ENCODE measurements at places on chromosomes 4 and X. TPM values are rescaled to one million over a fixed set of nuclear protein-coding genes. Genes with fewer than 3 reads are reported as not detected.

GRCh38 chr4:121873604-121874003 lies 3.3 kb upstream of the BBS7 start:
- no peak overlapping the region for H3K4me3 ChIP-seq
- peaks cover 18% of the 10 kb centered on the region for H3K4me1 ChIP-seq
- no peak for DNase-seq
- H3K36me3 ChIP-seq, result no peaks in the 10 kb centered on the region
- peaks cover 8% of the 10 kb centered on the region for H3K27me3 ChIP-seq

MAGEA6 gene
- total RNA-seq, result not detected

HAND2 gene
- total RNA-seq, result not detected

DNA sequence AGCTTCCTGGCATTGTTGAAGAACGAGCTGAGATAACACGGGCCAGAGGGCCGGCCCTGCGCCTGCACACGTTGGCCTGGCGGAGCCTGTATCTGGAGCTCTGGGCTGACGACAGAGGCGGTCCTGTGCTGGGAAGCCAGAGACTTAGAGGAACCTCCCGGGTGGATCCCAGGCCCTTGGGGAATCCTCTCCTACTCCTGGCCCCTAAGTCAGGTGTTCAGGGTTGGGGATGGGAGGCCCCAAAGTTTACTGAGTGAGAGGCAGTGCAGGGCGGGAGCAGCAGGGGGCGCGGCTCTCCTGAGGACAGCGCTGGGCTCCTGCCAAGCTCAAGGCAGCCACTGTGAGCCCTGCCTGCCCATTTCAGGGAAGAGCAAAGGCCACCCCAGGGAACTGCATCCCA lies 2.5 kb upstream of the HTRA3 start:
- H3K27me3 ChIP-seq, result peaks cover 3% of the 10 kb centered on the region
- H3K36me3 ChIP-seq, result no peaks in the 10 kb centered on the region
- DNase-seq, result no peak
- no peak overlapping the region for H3K4me3 ChIP-seq
- no peaks in the 10 kb centered on the region for H3K4me1 ChIP-seq

- no peak overlapping the region for H3K4me3 ChIP-seq
- H3K27ac ChIP-seq, result no peak overlapping the region
- H3K36me3 ChIP-seq, result no peaks in the 10 kb centered on the region
- H3K4me1 ChIP-seq, result peaks cover 14% of the 10 kb centered on the region
Measured at GRCh38 chr4:77193046-77193445, 36.0 kb downstream of the CCNG2 start.

GRCh38 chr4:80187677-80188076 lies 9.6 kb upstream of the PRDM8 start:
- no peak overlapping the region for H3K4me3 ChIP-seq
- no peaks in the 10 kb centered on the region for H3K27me3 ChIP-seq
- H3K36me3 ChIP-seq, result no peaks in the 10 kb centered on the region
- H3K4me1 ChIP-seq, result peaks cover 28% of the 10 kb centered on the region

DNA sequence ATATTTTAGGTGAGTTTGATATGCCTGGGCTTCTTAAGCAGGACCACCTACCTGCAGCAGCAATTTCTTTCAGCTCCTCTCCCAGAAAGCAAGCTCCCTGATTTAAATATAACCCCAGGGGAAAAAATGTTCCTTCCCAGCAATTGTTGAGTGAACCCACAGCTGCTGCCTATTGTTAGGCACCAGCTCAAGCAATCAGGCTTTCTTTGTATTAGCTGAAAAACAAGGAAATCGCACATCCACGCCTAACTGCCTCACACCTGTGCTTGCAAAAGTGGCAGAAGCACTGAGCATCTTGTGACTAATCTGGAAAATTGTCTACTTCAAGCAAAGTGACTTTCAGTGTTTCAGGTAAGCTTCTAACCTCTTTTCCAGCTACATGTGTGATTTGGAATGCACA lies 432.2 kb downstream of the SMARCA1 start:
- no peak for DNase-seq
- H3K27ac ChIP-seq, result no peak overlapping the region
- no peaks in the 10 kb centered on the region for H3K4me1 ChIP-seq
- no peaks in the 10 kb centered on the region for H3K36me3 ChIP-seq
- H3K27me3 ChIP-seq, result no peaks in the 10 kb centered on the region

MAB21L2 gene
- total RNA-seq, result not detected

DMRTC1 gene
- total RNA-seq, result 0.36 TPM

DNA sequence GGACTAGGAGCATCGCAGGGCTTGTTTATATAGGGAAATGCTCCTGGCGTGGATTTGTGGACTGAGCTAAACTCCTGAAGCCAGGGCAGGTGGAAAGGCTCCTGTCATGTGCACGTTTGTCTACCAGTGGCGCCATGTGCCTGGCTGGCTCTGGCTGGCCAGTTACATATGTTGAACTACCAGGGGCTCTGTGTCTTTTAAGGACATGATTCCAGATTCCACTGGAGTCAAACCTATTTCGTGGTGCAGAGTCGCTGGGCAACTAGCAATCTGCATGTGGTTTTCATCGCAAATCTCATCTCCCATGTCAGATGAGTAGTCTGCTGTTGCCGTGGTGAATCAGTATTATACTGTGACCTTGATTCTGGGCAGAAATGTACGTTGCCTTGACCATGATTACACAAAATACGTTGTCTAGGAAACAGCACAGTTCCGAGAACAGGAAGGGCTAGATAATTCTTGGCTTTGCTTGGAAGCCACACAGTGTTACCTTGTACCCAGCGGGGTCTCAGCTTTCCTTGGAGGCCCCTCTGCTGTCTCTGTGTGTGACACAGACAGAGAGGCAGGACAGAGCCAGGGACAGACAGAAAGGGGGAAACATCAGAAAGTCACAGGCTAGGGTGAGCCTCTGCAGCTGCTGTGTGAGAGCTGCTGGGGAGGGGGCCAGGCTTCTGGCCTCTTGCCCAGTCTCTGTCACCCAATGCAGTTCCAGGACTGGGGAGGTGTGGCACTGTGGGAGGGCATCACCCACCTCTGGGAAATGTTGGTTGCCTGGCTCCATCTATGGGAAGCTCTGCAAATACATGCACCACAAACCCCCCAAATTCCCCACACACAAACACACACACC lies 19.2 kb downstream of the PNMA6E start:
- no peak overlapping the region for H3K27ac ChIP-seq
- peak; percentile 19 for DNase-seq
- H3K27me3 ChIP-seq, result no peaks in the 10 kb centered on the region
- no peaks in the 10 kb centered on the region for H3K4me1 ChIP-seq

NAT8L gene
- total RNA-seq, result not detected

CYBB gene
- 8.1 TPM for total RNA-seq

- H3K4me1 ChIP-seq, result no peaks in the 10 kb centered on the region
- peak; percentile 10 for DNase-seq
- H3K27ac ChIP-seq, result no peak overlapping the region
- no peak overlapping the region for H3K4me3 ChIP-seq
- H3K27me3 ChIP-seq, result no peaks in the 10 kb centered on the region
Measured at GRCh38 chrX:102546828-102547493, 30.4 kb upstream of the TMSB15A start.

XK gene
- not detected for total RNA-seq

DNA sequence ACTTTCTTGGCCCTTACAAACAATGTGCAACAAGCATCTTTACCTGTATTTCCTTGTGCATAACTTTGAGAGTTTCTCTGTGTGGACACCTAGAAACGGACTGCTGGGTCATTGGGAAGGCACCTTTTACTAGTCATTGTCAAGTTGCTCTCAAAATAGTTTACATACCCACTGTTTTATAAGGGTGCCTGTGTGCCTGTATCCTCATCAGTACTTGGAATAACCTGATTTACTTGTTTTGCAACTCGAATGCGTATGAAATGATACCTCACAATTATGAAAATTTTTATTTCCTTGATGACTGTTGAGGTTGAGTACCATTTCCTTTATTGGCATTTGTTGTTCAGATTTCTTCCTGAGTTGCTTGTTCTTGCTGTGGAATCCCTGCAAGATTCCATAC lies 150.8 kb downstream of the STIM2 start:
- H3K4me3 ChIP-seq, result no peak overlapping the region
- no peaks in the 10 kb centered on the region for H3K27me3 ChIP-seq
- no peaks in the 10 kb centered on the region for H3K4me1 ChIP-seq
- H3K36me3 ChIP-seq, result no peaks in the 10 kb centered on the region
- no peak for DNase-seq

NAP1L3 gene
- 9.0 TPM for total RNA-seq

DNA sequence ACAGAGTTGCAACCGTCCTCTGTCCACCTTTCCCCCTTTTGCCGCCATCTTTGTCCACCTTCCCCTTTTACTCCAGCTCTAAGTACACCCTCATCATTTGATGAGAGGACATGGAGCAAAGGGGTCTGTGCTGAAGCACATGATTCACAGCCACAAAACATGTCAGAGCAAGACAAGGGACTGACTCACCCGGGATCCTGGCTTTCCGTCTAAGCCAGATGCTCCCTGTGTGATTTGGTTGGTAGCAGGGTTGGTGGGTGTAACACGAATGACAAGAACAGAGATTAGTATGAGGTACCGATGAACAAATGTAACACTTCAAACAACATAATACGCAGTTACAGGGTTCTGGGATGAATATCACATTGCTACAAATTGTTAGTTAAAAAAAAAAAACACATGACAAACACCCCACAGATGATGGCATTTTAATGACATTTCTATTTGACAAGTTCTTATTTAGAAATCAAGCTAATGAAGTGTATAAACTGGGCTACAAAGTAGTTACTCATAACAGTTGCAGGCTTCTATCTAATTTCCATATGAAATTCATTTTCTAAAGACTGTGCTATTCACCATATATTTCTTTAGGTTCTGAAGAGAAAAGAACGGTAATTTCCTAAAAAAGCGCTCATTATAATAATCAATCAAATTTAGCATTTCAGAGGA lies 71.4 kb upstream of the ETNPPL start:
- DNase-seq, result no peak
- H3K27ac ChIP-seq, result no peak overlapping the region
- no peak overlapping the region for H3K4me3 ChIP-seq
- no peaks in the 10 kb centered on the region for H3K27me3 ChIP-seq
- no peaks in the 10 kb centered on the region for H3K36me3 ChIP-seq

DNA sequence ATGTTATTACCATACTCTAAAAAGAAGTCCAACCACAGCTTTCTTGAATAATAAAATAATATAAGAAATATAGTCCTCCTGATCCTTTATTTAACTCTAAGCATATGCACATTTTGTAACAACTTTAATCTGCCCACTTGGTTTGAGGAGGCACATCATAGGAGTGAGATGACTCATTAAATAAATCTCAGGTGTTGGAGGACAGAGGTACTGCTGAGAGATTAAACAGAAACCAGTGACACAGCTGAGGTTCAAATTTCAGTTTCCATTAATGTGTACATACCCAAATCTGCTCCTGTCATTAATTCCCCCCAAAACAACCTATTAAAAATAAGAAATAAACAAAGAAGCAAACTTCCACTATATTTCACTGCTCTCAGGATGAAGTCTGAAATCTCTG lies 211.0 kb downstream of the KCTD8 start:
- no peaks in the 10 kb centered on the region for H3K4me1 ChIP-seq
- no peaks in the 10 kb centered on the region for H3K27me3 ChIP-seq
- no peak overlapping the region for H3K4me3 ChIP-seq
- no peak overlapping the region for H3K27ac ChIP-seq
- no peak for DNase-seq

CC2D2A gene
- total RNA-seq, result not detected

- H3K4me3 ChIP-seq, result no peak overlapping the region
- no peak for DNase-seq
- no peak overlapping the region for H3K27ac ChIP-seq
- no peaks in the 10 kb centered on the region for H3K4me1 ChIP-seq
- no peaks in the 10 kb centered on the region for H3K36me3 ChIP-seq
Measured at GRCh38 chr4:1402021-1402515, 4.2 kb downstream of the NKX1-1 start.

DNA sequence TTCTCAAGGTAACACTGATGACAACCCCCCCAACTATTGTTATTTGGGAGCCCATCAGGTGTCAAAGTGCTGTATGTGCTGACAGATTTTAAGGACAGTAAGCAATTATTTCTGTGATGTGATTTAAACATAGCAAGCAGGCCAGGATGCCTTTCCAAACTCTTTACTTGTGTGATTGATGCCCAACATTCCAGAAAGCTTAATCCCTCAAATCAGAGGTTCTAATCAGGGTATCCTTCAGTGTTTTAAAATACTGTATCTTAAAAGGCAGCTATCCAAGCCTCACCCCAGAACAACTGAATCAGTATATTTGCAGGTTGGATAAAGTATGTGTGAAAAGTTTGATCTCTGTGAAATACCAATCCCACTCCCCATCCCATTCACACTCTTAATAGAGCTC lies 119.7 kb downstream of the GASK1B start:
- no peaks in the 10 kb centered on the region for H3K4me1 ChIP-seq
- no peaks in the 10 kb centered on the region for H3K36me3 ChIP-seq
- no peak overlapping the region for H3K4me3 ChIP-seq
- H3K27ac ChIP-seq, result no peak overlapping the region
- DNase-seq, result no peak

DNA sequence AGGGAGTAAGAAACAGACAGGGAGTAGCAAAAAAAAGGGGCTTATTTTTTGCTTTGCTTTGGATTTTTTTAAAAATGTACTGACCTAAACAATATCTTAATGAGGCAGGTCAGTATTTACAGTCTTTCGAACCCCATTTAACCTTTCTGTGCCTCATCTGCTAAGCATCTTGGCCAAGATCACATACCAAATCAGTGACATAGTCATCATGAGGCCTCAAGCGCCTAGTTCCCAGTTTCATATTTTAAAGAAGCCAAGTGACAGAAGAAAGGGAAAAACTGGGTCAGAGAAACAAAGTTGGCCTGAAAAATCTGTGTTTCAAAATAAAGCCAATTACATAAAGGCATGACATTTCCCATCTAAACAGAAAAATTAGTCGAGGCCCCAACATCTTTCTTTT lies 94.6 kb upstream of the WDR44 start:
- DNase-seq, result no peak
- H3K4me3 ChIP-seq, result no peak overlapping the region
- H3K27me3 ChIP-seq, result no peaks in the 10 kb centered on the region
- no peaks in the 10 kb centered on the region for H3K36me3 ChIP-seq

DNA sequence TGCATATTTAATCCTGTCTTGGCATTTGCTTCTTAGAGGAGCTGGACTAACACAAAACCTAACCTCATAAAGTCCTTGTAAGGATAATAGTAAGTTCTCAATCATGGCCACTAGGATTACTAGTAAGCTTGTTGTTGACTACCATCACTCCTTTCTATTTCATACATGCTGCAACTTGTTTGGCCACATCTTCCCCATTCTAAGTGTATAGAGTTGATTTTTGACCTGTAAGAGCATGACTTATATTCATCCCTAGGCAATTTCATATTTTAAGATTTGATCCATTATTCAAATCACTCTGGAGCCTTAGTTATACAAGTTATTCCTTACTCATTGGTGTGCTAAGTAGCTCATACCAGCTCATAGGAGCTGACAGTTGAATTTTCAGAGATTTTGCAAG lies 109.4 kb downstream of the EFHC2 start:
- DNase-seq, result no peak
- no peaks in the 10 kb centered on the region for H3K4me1 ChIP-seq
- no peaks in the 10 kb centered on the region for H3K36me3 ChIP-seq

DNA sequence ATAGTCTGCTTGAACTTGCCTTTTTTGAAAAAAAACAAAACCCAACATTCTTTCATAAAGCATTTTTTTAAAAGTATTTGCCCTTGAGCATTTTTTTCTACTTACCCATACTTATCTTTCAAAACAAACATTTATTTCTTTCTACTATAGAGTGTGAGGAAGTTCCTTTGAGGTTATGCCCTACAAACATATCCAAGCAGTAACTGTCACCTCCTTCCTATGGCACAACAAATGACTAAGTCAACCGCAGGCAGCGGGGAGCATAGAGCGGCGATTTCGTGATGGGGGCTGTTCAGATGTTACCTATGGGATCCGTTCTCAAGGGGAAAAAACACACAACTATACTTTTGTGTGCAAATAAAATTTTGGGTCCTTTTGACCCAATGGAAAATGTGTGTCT lies 19.4 kb downstream of the SPRY1 start:
- no peak overlapping the region for H3K4me3 ChIP-seq
- H3K36me3 ChIP-seq, result no peaks in the 10 kb centered on the region
- no peak overlapping the region for H3K27ac ChIP-seq
- DNase-seq, result no peak
- H3K27me3 ChIP-seq, result no peaks in the 10 kb centered on the region

CT45A1 gene
- not detected for total RNA-seq

Measured in CD4-positive, alpha-beta memory T cell (primary cell).